D341Med (cell line): ENCODE measurements at places on chromosomes 12 and 14.

DNA sequence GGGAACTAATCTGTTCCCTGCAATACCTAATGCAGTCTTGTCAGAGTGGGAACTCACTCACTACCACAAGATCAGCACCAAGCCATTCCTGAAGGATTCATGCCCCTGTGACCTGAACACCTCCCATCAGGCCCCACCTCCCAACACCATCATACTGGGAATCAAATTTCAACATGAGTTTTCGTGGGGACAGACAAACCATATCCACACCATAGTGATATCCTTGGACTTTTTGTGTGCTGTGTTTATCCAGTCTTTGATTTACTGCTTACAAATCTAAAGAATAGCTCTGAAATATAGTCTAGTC, 243.5 kb downstream of the FBXL14 start:
- no peak for DNase-seq

- DNase-seq: peak; percentile 72
Measured at GRCh38 chr12:55743406-55744339, 751 bp downstream of the GDF11 start.

DNA sequence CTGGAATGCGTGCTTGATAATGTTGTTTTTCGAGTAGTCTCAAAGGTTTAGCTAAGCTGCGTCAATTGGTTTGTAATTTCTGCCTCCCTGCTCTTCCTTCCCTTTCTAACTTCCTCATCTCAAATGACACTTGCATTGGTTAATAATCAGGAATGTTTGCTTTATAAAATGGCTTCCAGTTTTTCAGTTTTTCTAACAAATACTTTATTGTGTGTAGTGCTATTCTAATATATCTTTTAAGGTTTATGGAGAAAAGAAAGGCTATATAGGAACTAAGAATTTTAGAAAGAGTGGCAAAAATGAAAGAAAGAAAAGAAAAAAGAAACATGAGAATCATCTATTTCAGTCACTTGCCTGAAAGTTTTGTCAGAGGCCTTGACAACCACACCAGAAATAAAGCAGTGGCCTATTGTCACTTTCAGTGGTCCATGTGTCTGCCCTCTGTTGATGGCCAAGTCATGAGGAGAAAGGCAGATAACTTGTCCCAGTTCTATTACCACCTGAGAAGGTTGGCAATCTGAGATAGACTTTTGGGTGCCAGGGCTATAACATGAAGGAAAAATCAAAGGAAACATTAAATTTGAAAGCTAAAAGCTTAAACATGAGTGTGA, 221.9 kb upstream of the KITLG start:
- no peak for DNase-seq

DNA sequence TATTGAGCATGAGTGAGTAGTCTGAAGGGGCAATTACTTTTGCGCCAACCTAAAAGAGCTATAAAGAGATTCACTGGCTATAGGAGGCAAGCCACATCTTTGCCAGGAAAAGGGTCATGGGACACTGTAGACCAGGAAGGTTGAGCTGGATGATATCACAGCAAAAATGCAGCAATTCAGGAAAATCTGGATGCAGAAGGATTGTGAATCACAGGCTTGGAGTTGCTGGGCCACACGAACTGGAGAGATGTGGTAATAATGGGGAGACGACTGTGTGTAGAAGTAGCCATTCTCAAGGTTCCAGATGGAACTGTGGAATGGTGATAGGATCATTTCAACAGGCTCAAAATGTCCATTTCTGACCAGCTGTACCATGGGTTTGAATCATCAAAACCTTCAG, 151.4 kb upstream of the DAAM1 start:
- DNase-seq: no peak

DNA sequence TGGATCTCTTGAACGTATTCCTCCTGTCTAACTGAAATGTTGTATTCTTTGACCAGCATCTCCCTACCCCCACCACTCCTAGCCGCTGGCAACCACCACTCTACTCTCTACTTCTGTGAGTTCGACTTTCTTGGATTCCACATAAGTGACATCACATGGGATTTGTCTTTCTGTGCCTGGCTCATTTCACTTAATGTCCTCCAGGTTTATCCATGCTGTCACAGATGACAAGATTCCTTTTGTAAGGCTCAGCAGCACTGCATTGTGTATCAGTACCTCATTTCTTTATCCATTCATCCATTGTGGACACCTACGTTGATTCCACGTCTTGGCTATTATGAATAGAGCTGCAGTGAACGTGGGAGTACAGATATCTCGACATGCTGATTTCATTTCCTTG, 10.5 kb downstream of the PRKAB1 start:
- DNase-seq: no peak

DNA sequence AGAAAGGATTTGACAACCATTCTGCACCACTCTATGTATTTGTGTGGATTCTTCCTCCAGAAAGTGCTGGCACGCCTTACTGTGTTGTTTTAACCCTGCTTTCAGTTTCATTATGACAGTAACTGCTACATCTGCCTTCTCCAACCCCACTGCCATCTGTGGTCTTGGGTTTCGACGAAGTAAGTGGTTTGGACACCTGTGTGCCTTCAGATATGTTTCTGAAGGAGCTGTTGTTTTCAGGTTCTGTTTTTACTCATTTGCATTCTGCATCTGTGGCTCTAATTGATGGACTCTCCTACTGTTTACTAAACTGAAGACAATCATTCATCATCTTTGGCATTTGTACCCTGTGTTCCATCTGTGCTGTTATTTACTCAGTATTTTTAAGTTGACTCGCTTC, 4.1 kb downstream of the TSHR start:
- DNase-seq: no peak

DNA sequence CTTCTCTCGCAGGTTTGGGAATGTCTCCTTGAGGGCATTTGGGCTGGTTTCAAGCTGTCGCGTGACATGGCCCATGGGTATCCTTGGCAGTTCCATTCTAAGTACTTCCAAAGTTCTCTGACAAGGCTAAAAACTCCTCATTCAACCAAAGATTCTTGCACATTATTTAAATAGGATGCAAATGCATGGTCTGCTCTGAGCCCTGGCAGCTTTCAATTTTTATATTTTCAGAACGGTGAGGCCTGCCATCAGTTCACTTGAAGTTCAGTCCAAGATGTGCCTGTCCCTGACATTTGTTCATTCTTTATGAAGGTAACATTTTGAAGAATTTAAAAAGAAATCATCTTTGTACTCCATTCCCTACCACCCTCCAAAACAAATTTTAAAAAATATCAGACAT, 160.0 kb downstream of the KCNA5 start:
- no peak for DNase-seq

- no peak for DNase-seq
Measured at GRCh38 chr14:102192840-102193502, 53.3 kb downstream of the WDR20 start.

- DNase-seq: no peak
Measured at GRCh38 chr12:52860102-52860823, 11.5 kb upstream of the KRT78 start.

GRCh38 chr14:74891870-74892269, 10.2 kb downstream of the DLST start:
- no peak for DNase-seq

DNA sequence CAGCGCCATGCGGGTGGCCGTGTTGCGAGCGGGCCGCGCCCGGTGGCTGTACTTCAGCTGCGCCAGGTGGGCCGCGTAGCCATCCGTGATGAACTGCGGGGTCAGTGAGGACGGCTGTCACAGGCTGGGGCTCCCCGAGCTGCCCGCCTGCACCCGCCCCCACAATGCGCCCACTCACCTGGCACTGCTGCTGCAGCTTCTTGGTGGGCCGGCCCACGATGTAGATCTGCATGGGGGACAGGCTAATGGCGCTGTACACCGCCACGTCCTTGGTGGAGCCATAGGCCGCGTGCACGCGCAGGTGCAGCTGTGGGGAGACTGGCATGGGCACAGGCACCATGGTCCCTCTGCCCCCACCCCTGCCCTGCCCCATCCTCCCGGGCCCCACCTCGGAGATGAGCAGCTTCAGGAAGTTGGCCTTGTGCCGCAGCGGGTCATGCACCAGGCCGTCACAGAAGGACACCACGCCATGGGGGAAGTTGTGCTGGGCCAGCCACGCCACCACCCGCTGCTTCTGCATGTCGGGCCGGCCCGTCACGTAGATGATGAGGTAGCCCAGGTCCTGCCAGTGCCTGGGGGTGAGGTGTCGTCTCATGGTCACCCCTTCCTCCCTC, 5.9 kb downstream of the ARL6IP4 start:
- no peak for DNase-seq
